ENCODE measurements at places on chromosomes 11 and 22.

- no peak for DNase-seq
Measured at GRCh38 chr11:26950260-26950719, 43.6 kb upstream of the FIBIN start.

GRCh38 chr11:69425444-69425843, 56.0 kb upstream of the LINC01488 start:
- DNase-seq = no peak

GRCh38 chr22:22369964-22370270, 125.3 kb downstream of the VPREB1 start:
- no peak for DNase-seq

- no peak for DNase-seq
Measured at GRCh38 chr11:12792590-12792989, 118.4 kb downstream of the TEAD1 start.

DNA sequence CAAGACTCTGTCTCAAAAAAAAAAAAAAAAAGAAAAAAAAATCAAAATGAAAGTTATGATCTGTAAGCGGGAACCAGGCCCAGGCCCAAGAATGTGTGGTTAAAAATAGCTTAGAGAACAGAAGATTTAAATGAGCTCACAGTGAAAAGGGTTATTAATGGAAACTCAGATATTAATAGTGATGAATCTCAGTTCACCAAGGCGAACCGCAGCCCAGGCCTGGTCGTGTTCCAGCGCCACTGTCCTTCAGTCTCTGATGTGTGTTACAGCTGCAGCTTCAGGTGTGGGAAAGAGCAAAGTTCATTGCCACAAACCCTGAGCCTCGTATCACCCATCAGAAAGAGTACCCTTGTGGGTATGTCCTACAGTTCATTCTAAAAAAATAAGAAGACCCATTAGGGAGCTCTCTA, 107.1 kb downstream of the GAB2 start:
- DNase-seq = no peak

DNA sequence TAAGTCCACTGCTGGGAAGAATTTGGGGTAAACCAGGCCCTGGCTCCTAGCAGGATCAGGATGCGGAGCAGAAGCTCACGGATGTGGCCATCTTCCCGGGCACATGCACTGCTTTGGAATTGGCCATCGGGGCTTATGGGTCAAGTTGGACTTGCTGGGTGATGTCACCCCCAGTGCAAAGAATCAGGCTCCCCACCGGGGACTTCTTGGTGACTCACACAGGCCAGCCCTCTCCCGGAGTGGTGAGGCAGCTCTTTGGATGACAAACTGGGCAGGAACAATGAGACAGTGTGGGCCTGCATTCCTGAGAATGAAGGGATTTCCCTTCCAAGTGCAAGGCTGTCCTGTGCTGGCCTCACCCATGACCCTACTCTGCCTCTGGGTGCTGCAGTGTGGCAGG, 128.8 kb upstream of the ANO1 start:
- DNase-seq = no peak

DNA sequence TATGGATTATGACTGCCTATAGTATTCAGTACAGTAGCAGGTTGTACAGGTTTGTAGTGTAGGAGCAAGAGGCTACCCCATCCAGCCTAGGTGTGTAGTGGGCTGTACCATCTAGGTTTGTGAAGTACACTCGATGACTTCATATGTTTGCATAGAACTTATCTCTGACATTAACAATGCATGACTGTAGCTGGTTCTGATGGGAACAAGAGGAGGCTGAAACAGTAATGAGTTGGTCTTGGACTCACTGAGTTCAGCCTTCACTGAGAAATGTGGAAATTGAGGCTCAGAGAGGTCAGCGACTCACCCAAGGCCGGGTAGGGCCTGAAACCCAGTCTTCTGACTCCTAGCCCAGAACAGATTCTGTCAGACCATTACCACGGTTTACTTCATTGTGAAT, 13.0 kb downstream of the MYO7A start:
- no peak for DNase-seq

DNA sequence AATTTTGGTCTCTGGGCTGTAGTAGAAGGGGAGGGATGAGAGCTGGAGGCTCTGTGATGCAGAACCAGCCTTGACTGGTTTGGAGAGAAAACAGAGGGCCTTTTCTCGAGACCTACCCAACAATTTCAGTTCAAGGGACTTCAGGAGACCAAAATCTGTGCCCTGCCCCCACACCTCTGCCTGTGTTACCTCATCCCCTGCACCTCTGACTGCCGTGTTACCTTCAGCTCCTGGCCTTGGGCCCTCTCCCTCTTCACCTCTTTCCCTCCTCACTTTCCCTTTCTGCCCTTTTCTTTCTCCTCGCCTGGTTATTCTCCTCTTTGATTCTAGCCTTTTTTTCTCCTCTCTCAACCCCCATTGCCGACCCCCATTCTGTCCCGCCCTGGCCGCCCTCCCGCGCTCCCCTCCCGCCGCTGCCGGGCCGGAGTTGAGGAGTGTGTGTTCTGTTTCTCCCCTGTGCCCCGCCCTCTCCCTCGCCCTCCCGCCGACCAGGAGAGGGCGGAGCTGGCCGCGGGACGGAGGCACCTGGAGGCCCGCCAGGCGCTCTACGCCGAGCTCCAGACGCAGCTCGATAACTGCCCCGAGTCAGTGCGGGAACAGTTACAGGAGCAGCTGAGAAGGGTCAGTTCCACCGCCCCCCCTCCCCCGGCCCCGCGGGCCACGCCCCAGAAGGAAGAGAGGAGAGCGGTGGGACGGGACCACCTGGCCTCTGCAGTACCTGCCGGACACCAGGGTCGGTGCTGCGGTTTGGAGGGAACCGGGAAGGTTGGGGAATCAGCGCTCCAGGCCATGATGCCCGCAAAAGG, 27.2 kb downstream of the PHLDB1 start:
- no peak for DNase-seq

DNA sequence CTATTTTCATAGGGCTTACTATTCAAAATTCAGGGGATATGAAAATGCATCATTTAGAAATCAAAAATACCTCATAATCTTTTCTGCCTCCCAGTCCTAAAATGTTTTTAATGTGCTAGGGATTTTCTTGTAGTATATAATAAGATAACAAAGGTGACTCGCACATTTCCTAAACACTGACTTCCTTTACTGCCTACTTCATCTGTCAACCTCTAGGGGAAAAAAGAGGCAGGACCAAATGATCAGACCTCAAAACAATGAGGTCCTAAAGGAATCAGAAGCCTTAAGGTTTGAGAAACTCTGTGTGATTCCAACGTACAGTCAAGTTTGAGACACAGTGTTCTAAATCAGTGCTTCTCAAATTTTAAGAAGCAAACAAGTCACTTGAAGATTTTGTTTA, 56.1 kb upstream of the POU2AF2 start:
- no peak for DNase-seq

DNA sequence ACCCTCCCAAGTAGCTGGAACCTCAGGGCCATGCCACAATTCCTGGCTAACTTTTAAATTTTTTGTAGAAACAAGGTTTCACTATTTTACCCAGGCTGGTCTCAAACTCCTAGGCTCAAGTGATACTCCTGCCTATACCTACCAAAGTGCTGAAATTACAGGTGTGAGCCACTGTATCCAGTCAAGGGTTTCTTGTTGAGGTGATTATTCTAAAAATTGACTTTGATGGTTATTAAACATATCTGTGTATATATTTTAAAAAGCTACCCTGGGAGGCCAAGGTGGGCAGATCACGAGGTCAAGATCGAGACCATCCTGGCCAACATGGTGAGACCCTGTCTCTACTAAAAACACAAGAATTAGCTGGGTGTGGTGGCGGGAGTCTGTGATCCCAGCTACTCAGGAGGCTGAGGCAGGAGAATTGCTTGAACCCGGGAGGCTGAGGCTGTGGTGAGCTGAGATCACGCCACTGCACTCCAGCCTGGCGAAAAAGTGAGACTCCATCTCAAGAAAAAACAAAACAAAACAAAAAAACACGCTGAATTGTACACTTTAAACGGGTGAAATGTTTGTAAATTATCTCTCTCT, 27.1 kb downstream of the MAPK1 start:
- DNase-seq = no peak

DNA sequence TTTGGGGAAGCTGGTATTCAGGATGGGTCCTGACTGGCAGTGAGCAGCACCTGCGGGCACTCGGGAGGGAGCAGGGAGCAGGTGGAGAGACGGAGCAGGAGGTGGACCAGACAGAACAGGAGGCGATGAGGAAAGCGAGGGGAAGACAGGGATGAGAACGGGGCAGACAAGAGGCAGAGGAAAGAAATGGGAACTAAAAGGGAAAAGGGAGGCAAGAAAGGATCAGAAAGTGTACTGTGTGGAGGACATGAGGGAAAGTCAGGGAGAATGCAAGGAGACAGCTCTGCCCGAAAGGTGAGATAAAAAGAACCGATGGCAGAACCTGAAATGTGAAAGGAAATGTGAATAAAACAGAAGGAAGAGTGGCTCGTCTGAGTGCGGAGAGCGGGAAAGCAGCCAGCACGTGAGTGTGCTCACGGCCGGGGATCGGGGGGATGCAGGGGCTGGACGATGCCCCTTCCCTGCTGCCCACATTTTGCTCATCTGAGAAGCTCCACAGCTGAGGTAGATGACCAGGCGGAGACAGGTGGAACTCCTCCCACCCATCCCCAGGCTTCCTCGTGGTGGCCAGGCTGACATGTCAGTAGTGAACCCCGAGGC, 494.4 kb upstream of the B3GAT1 start:
- no peak for DNase-seq

GRCh38 chr11:78248903-78249302, 60.2 kb downstream of the USP35 start:
- no peak for DNase-seq

- no peak for DNase-seq
Measured at GRCh38 chr11:127804747-127805400, 782.5 kb downstream of the ETS1 start.

DNA sequence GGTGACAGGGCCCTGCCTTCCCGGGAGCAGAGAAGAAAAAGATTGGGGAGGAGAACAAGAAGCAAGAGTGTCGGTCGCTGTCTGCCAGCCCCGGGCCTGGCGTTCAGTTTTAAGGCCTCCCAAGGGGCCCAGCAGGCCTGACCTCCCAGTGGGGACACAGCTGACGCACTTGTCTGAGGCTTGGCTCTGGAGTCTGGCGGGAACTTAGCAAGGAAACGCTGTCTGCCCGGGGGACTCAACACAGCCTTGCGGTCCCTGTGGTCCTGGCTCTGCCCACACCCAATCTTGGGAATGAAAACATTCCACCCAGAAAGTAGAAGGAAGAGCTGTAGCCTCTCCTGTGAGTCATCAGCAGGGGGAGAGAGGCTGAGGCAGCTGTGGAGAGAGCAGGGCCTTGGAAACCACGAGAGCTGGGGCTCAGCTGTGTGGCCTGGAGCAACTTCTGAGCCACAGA, 54.4 kb downstream of the TRAF6 start:
- no peak for DNase-seq

DNA sequence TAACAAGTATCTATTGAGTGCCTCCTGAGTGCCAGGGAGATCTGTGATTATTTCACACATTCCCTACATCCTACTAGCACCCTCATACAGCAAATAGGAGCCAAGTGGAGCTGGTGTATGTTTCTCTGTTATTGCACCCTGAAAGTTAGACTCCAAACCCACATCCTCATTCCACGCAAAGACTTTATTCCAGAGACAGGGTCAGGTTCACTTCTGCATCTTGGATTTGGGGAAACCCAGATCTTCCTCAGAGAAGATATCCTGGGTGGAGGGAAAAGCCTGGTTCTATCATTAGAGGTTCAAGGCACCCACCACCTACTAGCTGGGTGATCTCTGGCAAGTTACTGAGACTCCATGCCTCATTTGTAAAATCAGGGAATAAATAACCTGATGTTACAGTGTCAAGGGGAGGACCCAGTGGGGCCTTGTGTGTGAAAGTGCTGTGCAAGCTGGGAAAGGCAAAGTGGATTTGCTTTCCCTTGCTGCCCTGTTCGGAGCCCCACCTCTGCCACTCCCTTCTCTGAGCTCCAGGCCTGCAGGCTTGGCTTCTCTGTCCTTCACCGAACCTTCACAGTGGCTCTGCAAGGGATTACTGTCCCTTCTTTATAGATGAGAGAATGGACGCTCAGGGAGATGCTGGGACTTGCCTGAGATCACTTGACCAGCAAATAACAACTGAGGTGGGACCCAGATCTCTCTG, 991 bp upstream of the SLCO2B1 start:
- no peak for DNase-seq

DNA sequence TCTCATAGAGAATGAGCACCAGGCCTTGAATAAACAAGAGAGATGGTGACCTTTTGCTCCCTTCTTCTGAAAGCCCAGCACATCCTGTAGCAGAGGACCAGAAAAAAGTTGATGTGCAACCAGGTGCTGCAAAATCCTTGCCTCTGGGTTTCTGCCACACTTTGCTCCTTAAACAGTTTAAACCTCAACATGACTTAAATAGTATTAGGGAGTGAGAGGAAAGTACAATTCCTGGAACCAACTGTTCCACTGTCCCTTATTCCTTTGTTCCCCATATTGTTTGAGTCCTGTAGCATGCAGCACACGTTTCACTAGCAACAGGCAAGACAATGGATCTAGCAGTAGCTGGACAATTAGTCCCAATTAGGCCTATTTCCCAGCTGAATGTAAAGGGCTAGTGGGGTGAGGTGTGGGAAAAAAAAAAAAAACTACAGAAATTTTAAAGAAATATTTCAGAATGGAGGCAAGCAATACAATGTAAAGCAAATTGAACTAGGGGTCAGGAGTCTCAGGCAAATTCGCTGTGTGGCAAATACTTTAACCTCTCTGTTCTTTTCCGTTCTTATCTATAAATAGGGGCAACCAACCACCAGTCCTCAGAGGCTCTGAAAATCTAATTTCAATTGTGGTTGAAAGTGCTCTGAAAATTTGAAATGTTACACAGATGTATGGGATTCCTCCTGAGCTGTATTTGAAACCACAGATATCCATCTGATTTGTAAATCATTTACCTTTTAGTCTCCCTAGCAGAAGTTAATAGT, 6.6 kb downstream of the MPPED2 start:
- no peak for DNase-seq

- no peak for DNase-seq
Measured at GRCh38 chr11:119110439-119110838, 3.3 kb downstream of the C2CD2L start.

- DNase-seq = no peak
Measured at GRCh38 chr11:134132808-134133207, 63.9 kb downstream of the JAM3 start.

GRCh38 chr11:79076526-79077115, 364.2 kb downstream of the TENM4 start:
- no peak for DNase-seq

- no peak for DNase-seq
Measured at GRCh38 chr11:43585877-43586608, 94.5 kb upstream of the HSD17B12 start.

- DNase-seq = no peak
Measured at GRCh38 chr11:59601788-59602187, 13.8 kb downstream of the OSBP start.

GRCh38 chr11:115256397-115257197, 247.6 kb downstream of the CADM1 start:
- no peak for DNase-seq
